ENCODE measurements at places on chromosomes 3 and 15.

GRCh38 chr15:37581866-37582532 lies 352.4 kb upstream of the TMCO5A start:
- DNase-seq: no peak

DNA sequence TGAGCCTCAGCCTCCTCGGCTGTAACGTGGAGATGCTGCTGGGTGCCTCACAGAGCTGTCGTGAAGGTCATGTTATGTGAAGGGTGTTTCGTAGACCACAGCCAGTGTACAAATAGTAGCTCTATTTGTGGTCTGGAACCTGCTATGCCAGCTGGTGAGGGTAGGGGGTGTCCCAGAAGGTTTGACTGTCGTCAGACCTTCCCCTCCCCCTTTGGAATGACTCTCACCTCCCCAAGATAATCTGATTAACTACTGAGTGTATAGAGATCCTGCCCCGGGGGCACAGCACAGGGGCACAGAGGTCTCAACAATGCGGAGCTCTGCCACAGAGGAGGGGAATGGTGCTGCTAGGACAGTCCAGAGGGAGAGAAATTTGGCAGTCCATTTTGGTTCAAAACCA lies 20.5 kb downstream of the FGD5 start:
- no peak for DNase-seq

DNA sequence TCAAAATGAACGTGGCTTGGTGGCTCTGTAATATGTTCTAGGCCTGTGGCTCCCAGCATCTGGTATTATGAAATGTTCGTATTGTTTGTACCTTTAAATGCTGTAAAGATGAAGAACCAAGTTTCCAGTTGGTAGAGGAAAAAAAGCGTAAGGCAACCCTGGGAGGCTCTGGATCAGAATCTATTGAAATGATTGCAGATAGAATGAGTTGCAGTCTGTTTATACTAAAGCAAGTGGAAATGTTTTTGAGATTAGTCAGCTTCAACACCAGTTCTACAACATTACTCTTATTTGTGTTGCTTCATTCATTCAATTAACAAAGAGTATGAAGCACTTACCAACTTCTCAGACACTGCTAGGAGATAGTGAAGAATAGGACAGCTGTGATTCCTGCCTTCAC lies 5.3 kb downstream of the ARL6IP5 start:
- no peak for DNase-seq

DNA sequence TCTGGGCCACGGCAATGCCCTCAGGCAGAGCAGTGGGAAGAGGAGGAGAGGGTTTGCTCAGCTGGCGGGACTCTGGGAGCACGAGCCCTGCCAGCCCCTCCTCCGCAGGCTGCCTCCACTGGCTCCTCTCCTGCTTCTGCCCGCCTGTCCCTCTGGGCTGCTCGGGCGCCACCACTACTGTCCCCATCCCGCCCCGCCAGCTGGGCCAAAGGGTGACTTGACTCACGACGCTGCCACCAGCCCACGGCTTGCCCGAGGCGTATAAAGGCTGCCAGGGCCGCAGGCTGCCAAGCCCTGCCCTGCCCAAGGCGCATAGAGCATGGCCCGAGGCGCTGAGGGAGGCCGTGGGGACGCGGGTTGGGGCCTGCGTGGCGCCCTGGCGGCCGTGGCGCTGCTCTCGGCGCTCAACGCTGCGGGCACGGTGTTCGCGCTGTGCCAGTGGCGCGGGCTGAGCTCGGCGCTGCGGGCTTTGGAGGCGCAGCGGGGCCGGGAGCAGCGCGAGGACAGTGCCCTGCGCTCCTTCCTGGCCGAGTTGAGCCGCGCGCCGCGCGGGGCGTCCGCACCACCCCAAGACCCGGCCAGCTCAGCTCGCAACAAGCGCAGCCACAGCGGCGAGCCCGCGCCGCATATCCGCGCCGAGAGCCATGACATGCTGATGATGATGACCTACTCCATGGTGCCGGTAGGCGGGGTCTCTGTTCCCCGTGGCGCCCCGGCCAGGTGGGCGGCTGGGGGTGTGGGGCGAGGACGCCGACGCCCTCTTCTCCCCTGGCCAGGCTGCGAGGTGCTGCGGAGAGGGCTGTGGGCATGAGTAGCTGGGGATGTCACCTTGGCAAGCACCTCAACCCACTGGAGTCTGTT lies at the start of gene GLDN:
Gene GLDN, plus strand, starts transcription at position 290 of the 861 bp plus-strand sequence. Its CDS starts 30 bp downstream, at position 320.
- no peak for DNase-seq
